ENCODE measurements at places on chromosomes 11 and 22.

GRCh38 chr11:85934596-85935169 lies 79.5 kb downstream of the CCDC83 start:
- no peak for DNase-seq

- no peak for DNase-seq
Measured at GRCh38 chr11:111088847-111089355, 156.6 kb upstream of the POU2AF2 start.

GRCh38 chr22:37176464-37177061 lies 11.5 kb downstream of the C1QTNF6 start:
- no peak for DNase-seq

DNA sequence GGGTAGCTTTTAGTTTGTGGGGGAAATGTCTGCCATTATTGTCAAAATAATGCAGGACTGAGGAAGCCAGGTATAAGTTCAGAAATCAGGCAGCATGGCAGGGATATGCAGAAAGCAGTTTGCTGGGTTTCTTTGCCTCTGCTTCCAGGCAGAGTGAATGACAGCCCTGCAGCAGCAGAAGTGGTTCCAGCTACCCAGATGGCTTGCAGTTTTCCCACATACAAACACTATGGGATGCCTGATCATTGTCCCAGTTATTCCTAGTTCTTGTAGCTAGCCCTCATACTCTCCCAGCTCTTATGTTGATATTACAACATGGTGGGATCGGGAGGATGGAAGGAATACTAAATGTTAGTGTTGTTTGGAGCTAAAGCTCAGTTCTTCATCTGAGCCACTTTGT lies 2.8 kb upstream of the DIXDC1 start:
- no peak for DNase-seq

GRCh38 chr22:19419464-19420178 lies 11.9 kb downstream of the HIRA start:
- DNase-seq, result no peak

DNA sequence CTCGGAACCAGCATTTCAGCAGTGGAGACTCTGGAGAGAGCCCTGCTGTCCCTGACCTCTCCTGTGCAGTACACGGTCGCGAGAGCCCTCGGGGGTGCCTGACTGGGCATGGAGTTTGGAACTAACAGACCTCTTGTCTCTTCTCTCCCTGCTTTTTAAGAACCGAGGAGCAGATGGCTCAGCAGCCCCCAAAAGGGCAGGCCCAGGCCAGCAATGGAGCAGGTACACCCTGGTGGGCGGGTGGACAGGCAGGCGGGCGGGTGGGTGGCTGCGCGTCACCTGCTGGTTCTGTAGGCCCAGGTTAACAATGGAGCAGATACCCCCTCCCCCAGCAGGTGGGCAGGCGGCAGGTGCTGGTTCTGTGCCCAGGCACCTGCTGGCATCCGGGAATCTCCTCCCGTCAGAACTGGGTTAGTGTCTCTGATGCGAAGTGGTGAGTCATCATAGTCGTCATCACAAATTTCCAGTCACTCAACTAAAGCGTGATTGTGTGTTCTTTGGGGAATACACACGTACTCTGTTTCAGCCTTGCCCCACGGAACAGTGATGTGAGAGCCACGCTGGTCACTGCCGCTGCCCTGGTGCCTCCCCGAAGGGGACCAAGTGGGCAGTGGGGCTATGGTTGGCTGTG lies 41.1 kb downstream of the GRAMD4 start:
- no peak for DNase-seq

GRCh38 chr22:30953206-30953605 lies 15.4 kb downstream of the MORC2 start:
- DNase-seq, result no peak

DNA sequence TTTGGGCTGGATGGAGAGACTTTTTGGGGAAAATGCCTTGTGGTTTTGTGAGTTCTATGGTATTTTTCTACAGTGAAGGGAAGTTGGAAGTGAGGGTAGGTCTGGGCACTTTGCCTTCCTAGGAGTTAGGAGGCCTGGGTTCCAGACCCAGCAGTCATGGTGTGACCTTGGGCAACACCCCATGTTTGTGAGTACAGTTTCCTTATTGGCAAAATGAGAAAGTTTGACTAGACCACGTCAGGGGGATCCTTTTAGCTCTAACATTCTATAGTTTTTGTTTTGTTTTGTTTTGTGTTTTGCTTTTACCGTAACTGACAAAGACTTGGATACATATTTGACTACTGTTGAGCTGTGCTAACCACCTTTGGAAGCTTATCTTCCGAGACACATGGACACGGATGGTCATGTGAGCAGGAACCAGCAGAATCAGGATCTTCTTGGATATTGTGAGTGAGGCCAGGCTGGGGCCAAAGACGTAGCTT lies 109.0 kb downstream of the PKNOX2 start:
- no peak for DNase-seq

DNA sequence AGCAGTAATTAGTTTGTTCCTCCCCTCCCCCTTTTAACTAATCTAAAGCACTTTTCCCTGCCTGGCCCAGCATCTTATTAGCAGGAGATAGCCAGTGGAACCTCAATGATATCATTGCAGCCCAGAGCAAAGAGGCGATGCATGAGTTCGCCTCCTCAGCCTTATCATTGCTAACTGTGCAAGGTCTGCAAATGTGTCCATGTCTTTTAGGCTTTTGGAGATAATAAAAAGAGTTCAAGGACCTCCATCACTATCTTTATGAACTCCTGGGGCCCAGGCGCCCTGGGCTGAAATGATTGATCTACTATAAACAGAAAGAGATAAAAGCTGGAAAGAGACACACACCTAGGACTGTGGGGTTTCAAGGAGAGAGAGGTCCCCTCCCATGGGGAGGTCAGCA lies 124.2 kb upstream of the TBCEL start:
- no peak for DNase-seq

GRCh38 chr11:132490978-132491377 lies 1041.3 kb downstream of the OPCML start:
- DNase-seq, result no peak

- DNase-seq, result no peak
Measured at GRCh38 chr22:45548247-45548840, 45.7 kb downstream of the FBLN1 start.

DNA sequence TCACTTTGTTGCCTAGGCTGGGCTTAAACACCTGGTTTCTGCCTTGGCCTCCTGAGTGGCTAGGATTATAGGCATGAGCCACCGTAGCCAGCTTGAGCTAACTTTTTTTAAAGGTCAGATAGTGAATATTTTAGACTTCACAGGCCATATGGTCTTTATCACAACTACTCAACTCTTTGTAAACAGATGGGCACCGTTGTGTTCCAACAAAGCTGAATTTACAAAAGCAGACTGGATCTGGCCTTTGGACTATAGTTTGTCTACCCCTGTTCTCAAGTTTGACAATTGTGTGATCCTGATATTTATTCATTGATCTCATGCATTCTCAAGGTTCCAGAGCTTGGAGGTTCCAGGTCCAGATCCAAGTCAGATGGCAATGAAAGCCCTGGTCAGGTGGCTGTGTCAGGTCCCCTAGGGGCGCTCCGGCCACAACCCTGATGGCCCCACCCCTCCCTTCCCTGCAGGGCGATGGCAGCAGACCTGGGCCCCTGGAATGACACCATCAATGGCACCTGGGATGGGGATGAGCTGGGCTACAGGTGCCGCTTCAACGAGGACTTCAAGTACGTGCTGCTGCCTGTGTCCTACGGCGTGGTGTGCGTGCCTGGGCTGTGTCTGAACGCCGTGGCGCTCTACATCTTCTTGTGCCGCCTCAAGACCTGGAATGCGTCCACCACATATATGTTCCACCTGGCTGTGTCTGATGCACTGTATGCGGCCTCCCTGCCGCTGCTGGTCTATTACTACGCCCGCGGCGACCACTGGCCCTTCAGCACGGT lies 15.8 kb downstream of the P2RY2 start:
- DNase-seq, result no peak

- no peak for DNase-seq
Measured at GRCh38 chr11:129639300-129639699, 176.3 kb upstream of the TMEM45B start.

DNA sequence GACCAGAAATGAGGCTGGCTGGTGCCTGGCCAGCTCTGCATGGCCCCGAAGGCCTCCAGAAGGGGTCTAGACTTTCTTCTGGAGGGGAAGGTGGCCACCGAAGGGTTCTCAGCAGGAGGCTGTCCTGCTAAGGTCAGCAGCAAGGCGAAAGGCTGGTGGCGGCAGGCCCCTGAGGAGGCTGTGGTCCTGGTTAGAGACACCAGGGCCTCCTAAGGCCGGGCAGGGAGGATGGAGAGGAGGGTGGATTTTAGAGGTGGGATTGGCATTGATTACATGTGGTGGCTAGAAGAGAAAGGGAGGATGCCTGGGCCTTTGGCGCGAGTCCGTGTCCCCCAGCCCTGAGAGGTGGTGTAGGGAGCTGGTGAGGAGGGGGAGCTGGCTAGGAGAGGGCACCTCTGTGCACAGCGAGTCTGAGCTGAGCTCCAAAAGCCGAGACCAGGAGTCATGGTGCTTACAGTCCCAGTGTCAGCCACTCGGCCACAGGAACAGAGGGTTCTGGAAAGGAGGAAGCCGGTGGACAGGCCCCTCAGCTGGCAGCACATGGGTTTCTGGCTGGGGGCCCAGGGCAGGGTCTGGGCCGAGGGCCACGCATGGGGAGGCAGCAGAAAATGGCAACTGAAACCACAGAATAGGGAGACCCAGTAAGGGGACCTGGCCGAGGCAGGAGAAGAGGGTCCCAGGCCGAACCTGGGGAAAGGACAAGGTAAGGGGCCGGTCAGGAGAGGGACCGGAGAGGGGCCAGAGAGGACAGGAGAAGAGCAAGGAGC lies 2.5 kb downstream of the FERMT3 start:
- no peak for DNase-seq

- DNase-seq, result no peak
Measured at GRCh38 chr11:77211594-77212251, 83.7 kb downstream of the MYO7A start.

GRCh38 chr11:72303179-72303578 lies 59.2 kb upstream of the PHOX2A start:
- no peak for DNase-seq

DNA sequence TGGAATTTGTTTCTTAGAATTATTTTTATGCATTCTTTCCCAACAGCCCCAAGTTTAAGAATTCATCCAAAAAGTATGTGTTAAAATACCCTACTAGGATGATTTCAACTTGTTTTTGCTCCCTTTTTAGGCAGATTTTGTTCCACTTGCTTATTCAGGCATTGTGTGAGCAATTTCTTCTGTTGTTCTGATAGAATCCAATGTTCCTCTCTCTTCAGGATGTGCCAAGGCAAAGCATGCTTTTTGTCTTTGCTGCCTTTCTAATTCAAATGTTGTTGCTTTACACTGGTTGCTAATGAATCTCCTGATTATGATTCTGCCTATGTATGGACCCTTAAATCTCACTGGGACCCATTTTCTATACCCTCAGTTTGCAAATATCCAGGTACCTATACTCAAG lies 131.2 kb upstream of the ARHGAP42 start:
- no peak for DNase-seq

GRCh38 chr22:45537734-45538181 lies 35.1 kb downstream of the FBLN1 start:
- no peak for DNase-seq

- DNase-seq, result no peak
Measured at GRCh38 chr11:47216121-47216798, 1.5 kb downstream of the DDB2 start.

DNA sequence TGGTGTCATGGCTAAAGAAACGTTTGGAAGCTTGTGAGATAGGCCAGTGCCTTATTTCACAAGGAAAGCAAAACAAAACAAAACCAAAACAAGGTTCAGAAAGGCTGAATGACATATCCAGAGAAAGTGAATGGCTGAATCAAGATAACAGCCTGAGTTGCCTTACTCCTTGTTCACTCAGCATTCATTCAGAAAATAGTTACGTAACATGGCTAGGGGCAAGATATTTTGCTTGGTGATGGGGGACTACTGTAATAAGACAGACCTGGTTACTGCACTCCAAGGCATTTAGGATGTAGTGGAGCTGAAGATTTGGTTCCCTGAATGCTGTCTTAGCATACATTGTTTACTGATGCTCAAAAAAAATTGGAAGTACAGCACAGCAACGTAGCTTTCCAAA lies 47.7 kb downstream of the C11orf91 start:
- no peak for DNase-seq

DNA sequence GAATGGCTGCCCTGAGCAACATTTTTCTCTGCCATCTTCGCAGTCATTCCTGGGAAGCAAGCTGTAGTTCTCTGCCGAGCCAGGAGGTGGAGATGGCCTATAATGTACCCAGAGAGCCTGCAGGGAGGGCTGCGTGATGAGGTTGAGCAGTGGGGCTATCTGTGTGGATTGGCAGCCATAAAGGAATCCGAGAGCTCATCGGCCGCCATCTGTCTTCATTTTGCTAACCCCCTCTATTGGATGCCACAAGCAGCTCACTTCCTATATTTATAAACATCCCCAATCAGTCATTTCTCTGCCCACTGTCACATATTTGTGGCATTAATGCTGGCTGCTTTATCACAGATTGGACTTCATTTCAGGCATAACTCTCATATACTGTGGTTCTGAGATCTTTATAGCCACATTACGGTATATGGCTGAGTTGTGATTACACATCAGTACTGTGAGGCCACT lies 209.5 kb downstream of the NTM start:
- DNase-seq, result no peak

DNA sequence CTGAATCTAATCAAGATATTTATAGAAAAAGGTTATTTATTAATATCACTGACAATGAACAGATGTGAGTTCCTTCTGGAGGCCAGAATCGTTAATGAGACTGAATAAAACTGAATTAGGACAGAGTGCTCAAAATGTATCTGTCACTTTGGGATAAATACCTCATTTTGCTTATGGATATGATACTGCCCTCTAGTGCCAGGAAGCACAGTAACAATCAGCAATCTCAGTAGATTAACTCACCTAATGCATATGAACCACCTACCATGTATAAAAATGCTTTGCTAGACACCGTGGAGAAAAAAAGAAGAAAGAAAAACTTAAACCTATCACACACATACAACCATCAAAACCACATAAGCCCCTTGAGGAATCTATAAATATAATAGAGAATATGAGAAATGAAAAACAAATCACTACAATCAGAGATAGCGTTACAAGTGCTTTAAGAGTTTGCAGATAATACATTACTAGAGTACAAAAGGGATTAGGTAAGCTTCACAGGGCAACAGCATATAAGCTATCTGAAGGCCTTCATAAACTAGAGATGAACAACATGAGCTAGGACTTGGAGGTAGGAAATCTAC lies 117.4 kb downstream of the SGSM3 start:
- no peak for DNase-seq

DNA sequence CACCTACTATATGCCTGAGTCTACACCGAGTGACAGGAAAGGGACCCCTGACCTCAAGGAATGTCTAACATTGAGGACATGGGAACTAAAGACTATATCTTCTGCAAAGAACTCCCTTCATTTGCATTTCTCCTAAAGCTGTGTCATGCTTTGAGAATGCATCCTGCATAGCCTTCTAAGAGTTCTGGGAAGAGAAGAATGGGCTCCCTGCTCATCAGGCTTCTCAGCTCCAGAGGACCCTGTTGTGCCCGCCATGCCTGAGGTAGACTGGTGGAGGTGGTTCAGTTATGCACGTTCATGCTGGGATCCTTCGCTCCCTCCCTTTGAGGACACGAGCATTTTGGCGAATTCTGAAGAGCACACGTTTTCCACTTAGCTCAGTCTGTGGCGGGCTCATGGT lies 63.3 kb downstream of the GRIK4 start:
- no peak for DNase-seq

- DNase-seq, result no peak
Measured at GRCh38 chr11:46338636-46338987, 8.7 kb upstream of the DGKZ start.
